ENCODE measurements at places on chromosomes 4 and X. TPM values are rescaled to one million over a fixed set of nuclear protein-coding genes. Genes with fewer than 3 reads are reported as not detected.

DNA sequence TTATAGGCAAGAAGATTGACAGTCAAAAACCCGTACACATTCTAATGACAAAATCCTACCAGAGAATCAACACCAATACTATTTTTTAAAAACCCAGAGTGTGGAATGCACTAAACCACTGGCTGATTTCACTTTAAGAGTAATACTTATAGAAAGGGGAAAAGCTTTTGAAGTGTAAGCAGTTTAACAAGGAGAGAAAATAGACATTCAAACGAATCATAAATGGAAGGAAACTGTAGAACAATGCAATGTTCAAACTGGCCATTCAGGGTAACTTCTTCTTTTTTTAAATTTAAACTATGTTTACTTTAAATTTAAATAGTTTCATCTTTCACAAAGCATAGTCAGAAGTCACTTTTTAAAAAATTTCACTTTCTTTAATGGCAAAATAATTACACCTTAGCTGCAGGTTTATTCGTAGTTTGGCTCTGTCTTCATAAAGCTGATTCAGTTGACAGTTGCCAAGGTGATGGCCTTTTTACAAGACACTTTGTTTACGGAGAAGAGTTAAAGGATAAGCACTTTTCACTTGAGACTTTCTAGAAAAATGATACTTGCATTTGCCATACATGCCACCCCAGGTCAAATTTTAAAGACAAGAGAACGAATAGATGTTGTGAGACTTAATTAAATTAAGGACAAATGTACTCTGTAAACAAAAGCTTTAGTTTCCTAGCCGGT is 82.4 kb upstream of the KLF3 start:
- no peak for DNase-seq

- DNase-seq = peak; percentile 41
Measured at GRCh38 chr4:37953620-37954293, 6.4 kb upstream of the PTTG2 start.

DNA sequence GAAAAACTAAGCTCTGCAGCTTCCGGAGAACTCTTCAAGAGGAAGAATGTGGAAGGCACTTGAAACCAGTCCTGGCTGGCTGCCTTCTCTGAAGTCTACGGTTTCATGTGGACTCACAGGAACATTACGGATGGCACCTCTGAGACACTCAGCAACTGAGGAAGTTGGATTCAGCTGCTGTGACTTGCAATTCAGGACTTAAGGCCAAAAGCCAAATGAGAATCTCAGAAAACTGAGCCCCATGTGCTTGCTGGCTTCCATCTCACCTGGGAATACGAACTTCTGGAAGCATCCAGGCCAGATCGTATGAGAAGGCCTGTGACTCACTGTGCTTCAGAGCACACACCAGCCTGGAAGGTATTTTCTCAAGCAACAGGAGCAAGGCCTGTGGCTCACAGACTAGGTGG is 107.8 kb upstream of the GPC4 start:
- no peak for DNase-seq

DNA sequence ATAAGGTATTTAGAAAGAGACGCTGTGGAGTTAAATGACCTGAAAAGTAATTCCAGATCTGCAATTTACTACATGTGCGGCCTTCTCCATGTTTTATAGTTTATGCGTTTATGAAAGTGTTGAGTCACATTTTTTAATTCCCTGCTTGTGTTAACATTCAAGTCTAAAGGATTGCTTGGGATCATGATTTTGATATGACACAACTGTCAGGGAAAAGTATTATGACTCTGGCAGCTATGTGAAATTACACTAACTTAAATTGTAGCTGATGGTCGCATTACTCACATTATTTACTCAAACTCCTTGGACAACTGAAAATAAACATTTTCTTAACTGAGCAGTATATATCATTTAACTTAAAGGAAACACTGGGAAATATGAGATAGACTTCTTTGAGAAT is 14.3 kb upstream of the GABRB1 start:
- DNase-seq = no peak

- DNase-seq = no peak
Measured at GRCh38 chr4:70225824-70226223, at the start of gene FDCSP. TSS of gene FDCSP (plus strand) at chr4:70226124. CDS start at chr4:70231195, 5,071 bp downstream.

GRCh38 chr4:69122476-69122875 is 26.2 kb downstream of the UGT2B7 start:
- no peak for DNase-seq

GRCh38 chr4:7933651-7934510 is 5.8 kb downstream of the AFAP1 start:
- no peak for DNase-seq

DNA sequence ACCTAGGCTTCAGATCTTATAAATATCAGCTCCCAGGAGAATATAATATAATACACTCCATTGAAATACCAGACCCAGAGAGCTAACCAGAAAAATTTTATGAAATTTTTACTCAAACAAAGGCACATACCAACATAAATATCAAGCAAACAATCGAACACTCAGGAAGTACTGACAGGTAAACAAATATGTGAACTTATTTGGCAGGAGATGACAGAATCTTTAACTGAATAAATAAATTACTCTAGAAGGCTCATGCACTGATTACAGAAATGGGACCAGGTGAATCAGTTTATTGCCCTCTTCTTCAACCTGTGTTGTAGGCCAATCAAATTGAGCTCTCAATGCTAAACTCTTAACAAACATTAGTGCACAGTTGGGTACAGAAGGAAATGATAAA is 225.2 kb upstream of the PABPC4L start:
- DNase-seq = no peak

- no peak for DNase-seq
Measured at GRCh38 chr4:88613417-88613875, 21.2 kb downstream of the HERC3 start.

DNA sequence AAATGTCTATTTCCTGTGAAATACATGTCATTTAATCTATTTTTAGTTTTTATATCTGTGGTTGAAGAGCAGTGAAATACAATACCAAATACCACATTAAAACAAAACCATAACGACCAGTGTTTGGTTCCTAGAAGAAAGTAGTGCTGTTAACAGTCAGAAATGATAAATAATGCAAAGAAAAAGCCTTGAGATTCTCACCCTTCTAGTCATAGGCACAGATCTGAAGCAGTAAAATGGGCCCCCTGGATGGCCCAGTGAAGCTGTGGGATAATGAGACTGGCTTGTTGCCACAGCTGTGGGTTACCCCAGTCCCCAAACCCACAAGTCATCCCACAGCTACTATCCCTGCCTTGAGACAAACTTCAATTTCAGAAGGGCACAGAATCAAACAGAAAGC is 137.3 kb upstream of the RPL34 start:
- peak; percentile 12 for DNase-seq

DNA sequence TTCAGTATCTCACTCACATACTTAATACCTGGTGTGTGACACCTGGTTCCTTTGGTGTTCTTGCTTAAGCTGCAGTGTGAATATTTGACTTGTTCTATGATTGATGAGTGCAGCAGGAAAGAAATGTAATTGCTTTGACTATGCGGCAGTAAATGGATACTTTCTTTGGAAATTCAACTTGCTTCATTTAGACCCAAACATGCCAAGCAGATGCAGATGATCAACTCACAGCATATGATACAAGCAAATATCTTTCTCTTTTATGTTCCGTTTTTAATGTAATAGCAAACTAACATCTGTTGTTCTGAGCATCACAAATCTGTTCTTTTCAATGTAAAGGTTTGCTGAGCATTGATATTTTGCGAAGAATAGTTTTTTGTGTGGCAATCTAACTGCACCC is 549.5 kb downstream of the C4orf33 start:
- no peak for DNase-seq

The NOX1 gene
- total RNA-seq = not detected

The WDR19 gene
- 17.7 TPM for total RNA-seq

The PKD2 gene
- total RNA-seq = 18.8 TPM

The TMPRSS11D gene
- not detected for total RNA-seq

The CFAP299 gene
- not detected for total RNA-seq

The CT55 gene
- 0.87 TPM for total RNA-seq

The MGARP gene
- total RNA-seq = 0.72 TPM

The NAT8L gene
- total RNA-seq = 0.45 TPM

All from H4 (cell line).